ENCODE measurements at places on chromosomes 12 and 14.

GRCh38 chr12:43281563-43281962 lies 270.4 kb downstream of the ADAMTS20 start:
- no peak for DNase-seq

- DNase-seq: no peak
Observed at GRCh38 chr14:87131879-87132278, 861.1 kb downstream of the GALC start.

DNA sequence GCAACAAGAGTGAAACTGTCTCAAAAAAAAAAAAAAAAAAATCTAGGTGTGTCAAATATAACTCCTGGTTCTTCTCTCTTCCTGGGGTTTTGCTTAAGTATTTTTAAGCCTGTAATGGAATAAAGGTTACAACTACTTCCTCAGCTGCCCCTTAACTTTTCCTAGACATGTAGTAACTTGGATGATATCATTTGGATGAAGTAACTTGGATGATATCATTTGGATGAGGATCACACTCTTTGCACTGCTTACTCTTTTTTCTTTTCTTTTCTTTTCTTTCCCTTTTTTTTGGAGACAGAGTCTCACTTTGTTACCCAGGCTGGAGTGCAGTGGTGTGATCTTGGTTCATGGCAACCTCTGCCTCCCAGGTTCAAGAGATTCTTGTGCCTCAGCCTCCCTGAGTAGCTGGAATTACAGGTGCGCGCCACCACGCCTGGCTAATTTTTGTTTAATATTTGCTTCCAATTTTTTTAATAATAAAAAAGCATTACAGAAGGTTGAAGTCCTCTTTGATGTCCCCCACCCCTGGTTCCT lies 775 bp upstream of the FAM186A start:
- no peak for DNase-seq

DNA sequence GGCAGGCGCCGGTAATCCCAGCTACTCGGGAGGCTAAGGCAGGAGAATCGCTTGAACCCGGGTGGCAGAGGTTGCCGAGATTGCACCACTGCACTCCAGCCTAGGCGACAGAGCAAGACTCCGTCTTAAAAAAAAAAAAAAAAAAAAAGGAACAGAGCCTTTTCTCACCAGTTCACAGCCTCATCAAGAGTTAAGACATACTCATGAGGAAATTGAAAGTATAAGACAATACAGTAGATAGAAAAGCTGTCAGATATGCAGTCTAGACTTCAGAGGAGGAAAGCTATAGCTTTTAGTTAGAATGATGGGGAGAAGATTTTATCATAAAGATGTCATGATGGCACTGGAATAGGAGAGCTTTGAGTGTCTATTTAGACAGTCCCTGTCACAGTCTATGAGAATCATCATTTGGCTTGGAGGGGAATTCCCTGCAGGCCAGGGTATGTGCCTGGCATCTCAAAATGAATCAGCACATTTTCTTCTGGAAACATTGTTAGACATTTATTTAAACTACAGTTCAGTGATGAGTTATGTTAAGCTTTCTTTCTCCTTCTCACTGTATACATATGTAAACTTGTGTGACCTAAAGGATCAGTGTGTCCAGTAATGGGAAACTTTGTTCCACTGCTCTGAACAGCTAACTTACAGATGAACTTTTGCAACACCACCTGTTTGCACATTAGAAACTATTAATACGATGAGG lies 2.9 kb upstream of the RAB35 start:
- no peak for DNase-seq

DNA sequence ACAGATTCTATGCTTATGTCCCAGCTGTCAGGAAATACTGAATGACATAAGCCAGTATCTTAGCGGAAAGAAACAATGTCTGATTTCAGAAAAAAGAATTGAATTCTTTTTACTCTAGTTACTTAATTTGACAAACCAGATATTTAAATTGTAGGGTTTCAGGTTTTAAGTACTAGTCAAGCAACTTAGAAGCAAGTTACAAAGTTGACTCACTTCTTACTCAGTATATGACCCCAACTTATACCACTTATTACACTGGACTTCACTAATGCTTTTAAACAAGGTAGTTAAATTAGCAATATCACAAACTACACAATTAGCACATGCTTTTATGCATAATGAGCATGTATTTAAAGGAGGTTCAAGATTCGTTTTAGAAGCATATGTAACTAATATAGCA lies 7.1 kb downstream of the GMFB start:
- no peak for DNase-seq

- DNase-seq: no peak
Observed at GRCh38 chr12:109638735-109639134, 65.1 kb downstream of the MVK start.

DNA sequence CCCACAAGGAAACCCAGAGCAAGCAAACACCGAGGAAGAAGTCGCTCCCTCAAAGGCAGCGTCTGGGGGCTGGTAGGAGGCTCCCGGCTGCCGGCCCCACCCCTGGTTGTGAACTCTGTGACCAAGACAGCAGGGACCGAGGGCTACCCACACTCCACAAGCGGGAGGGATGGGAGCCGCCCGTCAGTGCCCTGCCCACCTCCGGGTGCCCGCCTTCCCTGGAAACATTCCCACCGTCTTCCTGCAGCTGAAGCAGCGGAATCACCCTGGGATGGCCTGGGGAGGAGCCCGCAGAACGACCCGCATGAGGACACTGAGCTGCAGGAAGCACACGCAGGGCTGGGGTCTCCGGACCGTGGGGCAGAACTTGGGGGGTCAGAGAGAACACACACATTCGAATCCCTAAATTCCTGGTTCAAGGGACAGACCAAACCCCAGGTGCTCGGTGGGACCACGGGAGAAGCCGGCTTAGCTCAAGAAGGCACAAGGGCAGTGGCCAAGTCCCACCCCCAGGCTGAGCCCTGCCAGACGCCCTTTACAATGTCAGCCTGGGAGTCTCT lies 33.5 kb upstream of the C14orf180 start:
- no peak for DNase-seq

DNA sequence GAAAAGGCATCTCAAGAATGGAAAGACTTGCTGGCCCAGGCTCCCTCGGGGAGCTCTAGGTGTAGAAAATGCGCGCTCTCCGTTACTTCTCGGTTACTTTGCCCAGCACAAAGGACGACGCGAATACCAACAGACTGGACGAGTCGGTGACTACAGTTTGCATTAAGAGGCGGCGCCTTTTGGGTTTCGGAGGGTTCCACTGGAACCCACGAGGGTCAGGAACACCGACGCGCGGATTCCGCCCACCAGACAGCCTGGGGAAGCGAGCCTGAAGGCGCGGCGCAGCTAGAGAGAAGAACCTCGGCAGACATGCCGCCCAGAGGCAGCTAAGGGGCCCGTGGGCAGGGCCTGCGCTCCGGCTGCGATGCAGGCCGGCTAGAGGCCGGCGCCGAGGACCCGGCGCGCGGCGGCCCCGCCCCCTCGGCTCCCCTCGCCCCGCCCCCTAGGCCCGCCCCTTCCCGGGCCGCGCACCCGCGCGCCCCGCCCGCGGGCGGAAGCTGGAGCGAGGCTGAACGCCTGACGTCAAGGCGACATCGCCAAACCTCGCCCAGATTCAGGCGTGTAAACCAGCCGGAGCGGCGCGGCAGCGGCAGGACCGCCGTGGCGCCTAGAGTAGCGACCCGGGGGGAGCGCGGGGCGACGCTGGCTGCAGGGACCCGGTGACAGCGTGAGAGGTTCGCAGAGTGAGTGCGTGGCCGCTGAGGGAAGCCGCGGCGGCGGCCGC lies at the start of gene RAP1B:
Gene RAP1B (plus strand): TSS at position 530 of the 724 bp plus-strand sequence. CDS start 37,826 bp downstream, outside the sequence.
- peak; percentile 84 for DNase-seq

DNA sequence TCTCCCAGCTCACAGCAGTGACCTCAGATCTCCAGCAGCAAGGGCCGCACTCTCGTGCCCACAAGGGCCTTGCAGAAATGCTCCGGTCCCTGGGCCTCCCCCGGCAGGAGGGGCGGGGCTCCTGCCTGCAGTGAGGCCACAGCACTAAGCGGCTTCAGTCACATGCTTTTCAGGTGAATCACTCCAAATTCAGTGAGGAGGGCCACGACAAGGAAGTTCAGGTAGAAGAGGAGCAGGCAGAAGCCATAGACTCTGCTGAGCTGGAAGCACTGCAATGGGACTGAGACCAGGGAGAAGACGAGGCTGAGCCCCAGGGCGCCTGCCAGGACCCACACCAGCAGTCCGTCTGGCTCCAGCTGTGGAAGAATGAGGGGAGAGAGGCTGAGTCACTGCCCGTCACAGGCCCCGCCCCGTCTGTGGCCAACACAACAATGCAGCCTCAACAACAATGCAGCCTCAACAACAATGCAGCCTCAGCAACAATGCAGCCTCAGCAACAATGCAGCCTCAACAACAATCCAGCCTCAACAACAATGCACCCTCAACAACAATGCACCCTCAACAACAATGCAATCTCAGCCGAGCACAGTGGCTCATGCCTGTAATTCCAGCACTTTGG lies 35.2 kb downstream of the SLC8B1 start:
- DNase-seq: no peak

GRCh38 chr14:62914025-62914424 lies 131.2 kb downstream of the KCNH5 start:
- DNase-seq: no peak

GRCh38 chr14:99551034-99551922 lies 52.7 kb downstream of the CCDC85C start:
- DNase-seq: no peak

DNA sequence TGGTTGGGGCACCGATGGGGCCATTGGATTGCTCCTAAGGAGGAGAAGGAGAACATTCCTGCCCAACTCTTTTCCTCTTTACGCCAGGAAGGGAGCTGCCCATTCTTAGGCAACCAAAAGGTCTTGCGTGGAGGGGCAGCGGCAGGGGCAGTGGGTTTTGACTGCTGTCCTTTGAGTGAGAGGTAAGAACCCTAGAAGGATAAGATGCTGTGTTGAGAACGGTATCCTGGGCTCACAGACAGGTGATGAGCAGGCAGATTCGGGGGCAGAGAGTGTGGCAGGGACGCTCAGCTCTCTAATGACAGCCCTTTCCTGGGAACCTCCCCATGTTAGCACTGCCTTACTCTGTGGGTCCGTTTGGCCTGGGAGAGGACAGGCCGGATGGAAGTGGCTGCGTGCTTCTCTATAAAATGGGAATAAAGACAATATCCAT lies 13.2 kb downstream of the LRTM2 start:
- DNase-seq: no peak

- no peak for DNase-seq
Observed at GRCh38 chr14:57560681-57561080, 67.0 kb upstream of the CCDC198 start.

- no peak for DNase-seq
Observed at GRCh38 chr12:3951380-3952135, 78.4 kb upstream of the PARP11 start.

- no peak for DNase-seq
Observed at GRCh38 chr14:100903672-100904185, at the start of gene RTL1. Gene RTL1, minus strand, starts transcription at chr14:100903722. Its CDS starts 18,934 bp downstream, at chr14:100884788.

DNA sequence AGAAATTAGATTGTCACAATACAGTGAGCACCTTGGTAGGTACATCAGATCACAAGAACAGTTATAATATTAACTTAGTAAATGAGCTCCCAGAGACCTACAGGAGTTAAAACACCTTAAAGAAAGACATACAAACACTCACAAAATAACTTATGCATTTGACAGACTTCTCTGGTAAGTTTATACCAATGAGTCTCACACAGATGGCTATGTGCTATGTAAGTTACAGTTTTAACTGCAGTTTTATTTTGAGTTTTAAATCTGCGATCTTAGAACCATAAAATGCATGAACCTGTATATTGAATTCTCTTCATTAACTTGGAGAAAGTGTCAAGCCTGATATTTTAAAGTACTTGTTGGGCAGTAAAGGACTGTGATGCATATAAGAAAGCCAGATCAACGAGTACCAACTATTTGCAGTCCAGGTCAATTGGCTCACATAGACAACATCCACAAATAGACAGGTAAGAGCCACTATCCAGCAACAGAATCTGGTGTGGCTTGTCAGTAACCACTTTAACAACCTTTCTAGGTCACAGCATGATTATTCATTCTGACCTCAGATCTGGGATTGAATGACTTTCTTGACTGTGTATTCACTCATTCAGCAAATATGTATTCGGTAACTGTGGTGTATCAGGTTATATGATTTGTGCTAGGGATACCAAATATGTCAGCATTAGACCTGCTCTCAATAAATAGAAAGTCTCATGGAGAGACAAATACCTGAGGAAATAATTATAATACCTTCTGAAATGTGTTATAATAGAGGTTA lies 856.6 kb upstream of the MGAT4C start:
- no peak for DNase-seq

- peak; percentile 17 for DNase-seq
Observed at GRCh38 chr12:27899151-27899661, 73.3 kb downstream of the PTHLH start.

- peak; percentile 80 for DNase-seq
Observed at GRCh38 chr14:23057757-23058653, 685 bp upstream of the CDH24 start.

DNA sequence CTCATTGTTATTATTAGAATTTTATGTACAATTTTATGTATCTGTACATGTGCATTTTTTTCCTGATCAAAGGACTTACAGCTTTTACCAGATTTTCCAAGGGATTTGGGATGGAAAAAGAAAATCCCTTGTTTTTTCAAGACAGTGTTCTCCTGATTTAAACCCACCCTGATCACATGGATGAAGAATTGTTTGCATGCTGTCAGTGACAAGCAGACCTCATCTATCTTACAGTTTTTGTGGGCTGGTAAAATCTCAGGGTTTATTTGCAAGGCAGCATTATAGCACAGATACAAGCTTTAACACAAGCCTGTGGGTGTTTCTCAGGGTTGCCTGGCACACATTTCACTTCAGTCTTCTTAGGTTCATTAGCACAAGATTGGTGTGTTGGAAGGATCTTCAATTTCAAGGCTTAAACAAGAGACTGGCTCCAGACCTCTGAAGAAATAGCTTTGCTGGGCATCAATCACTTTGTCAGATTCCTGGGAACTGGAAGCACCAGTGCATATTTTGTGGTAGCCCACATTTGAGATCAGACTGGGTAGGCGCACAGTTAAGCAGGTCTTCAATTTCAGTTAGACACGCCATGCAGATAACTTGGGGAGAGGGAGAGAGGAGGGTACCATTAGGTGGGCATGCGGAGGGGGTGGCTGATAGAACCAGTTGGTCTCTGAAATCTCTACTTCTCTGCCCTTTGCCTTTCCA lies 118.0 kb downstream of the TBX5 start:
- no peak for DNase-seq

- DNase-seq: no peak
Observed at GRCh38 chr12:28223858-28224257, 33.6 kb downstream of the CCDC91 start.

GRCh38 chr12:116665666-116666304 lies 72.1 kb downstream of the SPRING1 start:
- no peak for DNase-seq

GRCh38 chr12:78977304-78977867 lies 112.8 kb downstream of the SYT1 start:
- no peak for DNase-seq

Data from activated CD4-positive, alpha-beta T cell treated with anti-CD3 and anti-CD28 coated beads, Interleukin-2, amount 50 U/mL, for 24 hours (primary cell).